ENCODE measurements at places on chromosomes 6 and 20. TPM values are rescaled to one million over a fixed set of nuclear protein-coding genes. Genes with fewer than 3 reads are reported as not detected.

The TRIM10 gene
- polyA plus RNA-seq: 0.75 TPM

The SPEF1 gene
- polyA plus RNA-seq: not detected

The TTK gene
- 11.2 TPM for polyA plus RNA-seq

The CALHM5 gene
- polyA plus RNA-seq: 3.7 TPM

The PTPRT gene
- polyA plus RNA-seq: 0.75 TPM

The ABHD16B gene
- polyA plus RNA-seq: not detected

The ADGB gene
- not detected for polyA plus RNA-seq

The GRIK2 gene
- 3.7 TPM for polyA plus RNA-seq

The TDRD6 gene
- polyA plus RNA-seq: 1.0 TPM

The KCNQ5 gene
- polyA plus RNA-seq: 0.58 TPM

The GJA1 gene
- 80.9 TPM for polyA plus RNA-seq

- DNase-seq: no peak
These were observed 219.4 kb upstream of the SSTR4 start for GRCh38 chr20:22815603-22816315.

DNA sequence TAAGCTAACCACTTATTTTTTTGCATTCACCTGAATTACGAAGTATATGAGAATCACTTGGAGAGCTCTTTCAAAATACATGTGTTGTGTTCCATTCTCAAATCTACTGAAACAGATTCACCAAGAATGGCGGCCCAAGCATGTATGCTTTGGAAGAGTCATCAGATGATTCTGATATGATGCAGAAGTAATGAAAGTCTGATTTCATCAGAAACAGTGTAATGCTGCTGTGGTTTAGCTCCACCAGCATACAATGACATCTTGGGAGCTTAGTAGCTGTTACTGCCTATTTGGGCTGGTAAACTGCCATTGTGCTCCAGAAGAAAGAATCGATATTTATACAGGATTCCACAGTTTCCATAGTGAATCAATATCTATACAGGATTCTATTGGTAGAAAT is 52.9 kb downstream of the UBR2 start:
- DNase-seq: no peak

DNA sequence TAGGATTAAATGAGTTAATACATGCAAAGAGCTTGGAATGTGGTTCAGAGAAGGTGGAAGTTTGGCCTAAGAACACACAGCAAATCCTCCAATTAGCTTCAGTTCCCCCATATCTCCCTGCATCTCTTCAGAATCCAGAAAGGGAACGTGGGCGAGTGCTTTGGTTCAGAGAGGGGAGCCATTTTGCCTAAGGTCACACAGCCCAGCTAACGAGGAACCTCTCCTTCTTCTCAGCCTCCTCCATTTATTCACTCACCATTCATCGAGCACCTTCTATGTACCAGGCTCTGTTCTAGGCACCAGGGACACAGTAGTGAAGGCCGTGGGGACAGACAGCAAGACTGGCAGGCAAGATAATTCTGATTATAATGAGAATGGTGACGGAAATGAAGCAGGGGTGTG is 2.3 kb upstream of the CEBPB start:
- no peak for DNase-seq

GRCh38 chr6:122116119-122116834 is 283.2 kb upstream of the HSF2 start:
- peak; percentile 68 for DNase-seq

- no peak for DNase-seq
These were observed 92.0 kb downstream of the ATXN1 start for GRCh38 chr6:16669227-16669626.

- DNase-seq: peak; percentile 64
These were observed 94.0 kb upstream of the HIVEP1 start for GRCh38 chr6:11917951-11918738.

DNA sequence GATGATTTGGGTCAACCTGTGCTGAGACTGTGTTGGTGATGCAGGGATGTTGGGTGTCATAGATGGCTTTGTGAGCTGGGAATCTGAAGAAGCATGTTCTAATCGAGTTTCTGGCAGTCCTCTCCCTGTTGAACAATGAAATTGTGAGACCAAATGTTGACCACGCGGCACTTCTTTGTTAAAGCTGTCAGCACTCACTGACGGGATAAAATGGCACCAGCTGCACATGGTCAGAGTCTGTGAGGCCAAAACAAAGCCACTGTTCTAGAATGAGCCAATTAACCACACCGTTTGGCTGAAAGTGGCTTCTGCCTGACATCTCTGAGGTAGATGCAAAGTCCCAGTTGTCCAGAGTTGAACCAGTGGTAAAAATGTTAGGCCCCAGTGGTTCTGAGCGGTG is 562.2 kb downstream of the KIF16B start:
- no peak for DNase-seq

DNA sequence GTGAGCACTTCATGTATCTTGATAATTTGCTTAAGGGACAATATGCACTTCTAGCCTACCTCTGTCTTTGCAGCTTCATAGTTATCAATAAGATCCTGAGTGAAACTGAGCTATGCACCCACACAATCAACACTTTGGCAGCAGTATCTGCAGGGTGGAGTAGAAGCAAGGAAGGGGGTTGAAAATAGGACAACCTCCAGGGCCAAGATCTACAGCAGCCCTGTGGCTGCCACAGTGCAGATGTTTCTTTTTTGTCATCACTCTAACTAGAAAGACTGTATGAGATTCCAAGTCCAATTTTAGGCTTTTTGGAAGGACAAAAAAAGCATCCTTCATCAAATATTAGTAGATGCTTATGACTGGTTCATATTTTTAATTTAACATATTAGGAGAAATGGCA is 336.1 kb upstream of the CITED2 start:
- DNase-seq: no peak

- no peak for DNase-seq
These were observed 70.8 kb downstream of the EYA4 start for GRCh38 chr6:133312006-133312405.

DNA sequence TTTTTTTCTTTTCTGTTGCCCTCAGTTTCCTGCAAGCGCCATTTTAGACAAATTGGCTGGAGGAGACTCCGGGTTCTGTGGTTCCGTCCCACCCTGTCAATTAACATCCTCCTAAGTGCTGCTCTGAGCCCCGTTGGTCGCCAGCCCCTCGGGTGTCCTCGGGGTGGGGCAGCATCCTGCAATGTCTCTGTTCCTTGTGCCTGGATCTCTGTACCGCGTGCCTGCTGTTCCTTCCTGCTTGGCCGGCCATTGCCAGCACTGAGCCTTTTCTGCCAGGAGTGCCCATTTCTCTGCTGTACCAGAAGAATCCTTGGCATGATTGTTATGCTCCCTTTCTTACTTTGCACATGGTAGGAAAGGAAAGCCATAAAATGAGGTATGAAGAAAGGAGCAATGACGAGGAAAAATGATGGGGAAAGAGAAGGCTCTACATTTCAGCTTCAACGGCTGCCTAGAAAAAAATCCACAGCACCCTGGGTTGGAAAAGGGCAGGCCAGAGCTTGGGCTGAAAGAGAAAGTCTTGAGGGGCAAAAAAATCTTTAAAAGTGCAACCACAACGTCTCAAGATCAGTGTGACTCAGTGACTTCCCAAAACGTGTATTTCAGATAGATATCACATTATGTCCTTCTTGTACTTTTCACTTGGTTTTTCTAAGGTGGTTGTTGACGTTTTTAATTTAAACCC is 256.7 kb downstream of the CLIC5 start:
- no peak for DNase-seq

GRCh38 chr6:106141441-106142237 is 55.5 kb downstream of the PRDM1 start:
- DNase-seq: no peak

- no peak for DNase-seq
These were observed 105.3 kb upstream of the SUPT3H start for GRCh38 chr6:45483021-45483420.

- DNase-seq: no peak
These were observed 11.0 kb upstream of the BCAS4 start for GRCh38 chr20:50783903-50784302.

- DNase-seq: no peak
These were observed 27.8 kb downstream of the ACSS2 start for GRCh38 chr20:34904202-34904621.

DNA sequence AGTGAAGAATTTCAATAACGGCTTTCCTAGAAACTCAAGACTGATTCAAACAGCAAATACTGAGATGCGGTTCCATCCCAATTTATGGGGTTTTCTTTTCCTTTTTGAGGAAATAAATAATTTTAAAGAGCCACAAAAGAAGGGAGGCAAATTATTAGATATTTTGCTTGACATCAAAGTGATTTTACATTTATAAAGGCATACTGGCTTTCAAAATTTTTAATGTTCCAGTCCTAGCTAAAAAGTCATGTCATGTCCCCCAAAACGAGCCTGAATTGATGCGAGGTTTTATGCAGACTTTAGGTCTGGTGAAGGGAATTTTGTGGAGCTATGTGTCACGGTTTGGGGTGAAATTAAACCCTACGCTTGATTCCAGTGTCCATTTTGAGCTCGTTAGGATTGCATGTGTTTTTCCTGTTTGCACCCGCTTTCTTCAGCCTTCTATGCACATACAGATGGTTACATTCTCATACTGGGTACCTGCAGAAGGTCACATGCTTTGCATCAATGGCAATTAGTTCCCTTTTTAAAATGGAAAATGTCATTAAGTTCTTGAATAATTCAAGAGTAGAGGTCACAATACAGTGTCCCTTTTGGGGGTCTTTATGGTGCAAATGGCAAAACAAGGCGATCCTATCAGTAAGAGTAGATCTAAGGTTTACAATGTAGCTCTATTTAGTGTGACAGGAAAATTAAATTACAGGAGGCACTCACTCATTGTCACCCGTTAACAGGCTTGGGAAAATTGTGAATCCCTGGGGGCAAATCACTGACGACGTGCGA is 17.3 kb downstream of the FOXA2 start:
- DNase-seq: no peak

GRCh38 chr6:25248123-25248522 is 31.1 kb upstream of the CARMIL1 start:
- DNase-seq: no peak

GRCh38 chr6:165219629-165220028 is 89.8 kb downstream of the C6orf118 start:
- DNase-seq: no peak

- DNase-seq: no peak
These were observed 4.2 kb downstream of the CDK19 start for GRCh38 chr6:110810896-110811586.

- no peak for DNase-seq
These were observed 4.4 kb downstream of the APMAP start for GRCh38 chr20:24987873-24988835.

- DNase-seq: no peak
These were observed 114.6 kb upstream of the THBS2 start for GRCh38 chr6:169368200-169368599.

GRCh38 chr6:70616728-70617260 is 50.1 kb downstream of the SDHAF4 start:
- DNase-seq: no peak

- no peak for DNase-seq
These were observed 140.6 kb upstream of the BEND6 start for GRCh38 chr6:56814308-56814707.
